ENCODE measurements at places on chromosomes 3 and 15.

- no peak for DNase-seq
Measured at GRCh38 chr3:168124791-168125190, 29.1 kb upstream of the GOLIM4 start.

- no peak for DNase-seq
Measured at GRCh38 chr15:96262549-96263489, 67.7 kb upstream of the NR2F2 start.

GRCh38 chr15:49458145-49458544 lies 35.1 kb downstream of the FGF7 start:
- DNase-seq, result no peak

DNA sequence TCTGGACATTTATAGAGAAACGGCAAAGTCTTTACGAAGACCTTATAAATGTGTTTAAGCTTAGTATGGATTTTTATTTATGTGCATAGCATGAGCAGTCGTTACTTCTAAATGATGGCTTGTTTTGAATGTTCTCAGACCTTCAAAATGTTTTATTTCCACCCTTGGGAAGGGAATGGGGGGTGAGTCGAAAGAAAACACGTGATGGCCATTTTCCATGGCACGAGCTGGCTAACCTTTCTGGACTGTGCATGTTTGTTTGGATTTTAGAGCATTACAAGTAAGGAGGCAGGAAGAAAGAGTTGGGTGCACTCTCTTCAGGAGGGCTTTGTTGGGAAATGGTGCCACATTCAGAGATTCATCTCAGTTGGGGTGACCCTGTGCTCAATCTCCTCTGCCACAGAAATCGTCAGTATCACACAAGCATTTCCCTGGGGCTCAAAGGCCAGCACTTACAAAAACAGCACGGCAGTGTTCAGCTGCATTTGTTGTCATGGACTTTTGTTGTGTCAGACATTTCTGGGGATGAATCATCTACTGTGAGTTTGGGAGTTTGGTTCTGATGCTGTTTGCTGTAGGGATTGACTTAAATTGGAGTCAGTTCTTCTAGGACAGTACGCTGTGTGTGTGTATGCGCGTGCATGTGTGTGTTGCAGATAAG lies 52.3 kb upstream of the ADAMTS9 start:
- no peak for DNase-seq

- DNase-seq, result no peak
Measured at GRCh38 chr3:10244009-10244408, 4.2 kb upstream of the TATDN2 start.

- no peak for DNase-seq
Measured at GRCh38 chr15:66232267-66232625, 21.3 kb downstream of the MEGF11 start.

DNA sequence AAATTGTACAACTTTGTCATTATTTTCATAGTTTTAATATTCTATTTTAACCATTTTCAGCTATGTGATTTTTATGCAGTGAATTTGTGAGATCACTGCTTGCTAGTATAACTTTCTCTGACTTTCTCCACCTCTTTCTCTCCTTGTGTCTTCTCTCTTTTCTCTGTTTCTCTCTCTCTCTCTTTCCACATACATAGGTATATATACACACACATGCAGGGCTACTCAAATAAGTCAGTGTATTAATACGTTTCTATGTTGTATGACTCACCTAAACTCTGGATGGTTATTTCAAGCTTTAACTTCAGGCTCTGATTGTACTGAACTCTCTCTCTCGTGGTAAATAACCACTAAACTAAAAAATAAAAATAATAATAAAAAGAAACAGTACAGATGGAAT lies 1389.3 kb upstream of the ALCAM start:
- no peak for DNase-seq

DNA sequence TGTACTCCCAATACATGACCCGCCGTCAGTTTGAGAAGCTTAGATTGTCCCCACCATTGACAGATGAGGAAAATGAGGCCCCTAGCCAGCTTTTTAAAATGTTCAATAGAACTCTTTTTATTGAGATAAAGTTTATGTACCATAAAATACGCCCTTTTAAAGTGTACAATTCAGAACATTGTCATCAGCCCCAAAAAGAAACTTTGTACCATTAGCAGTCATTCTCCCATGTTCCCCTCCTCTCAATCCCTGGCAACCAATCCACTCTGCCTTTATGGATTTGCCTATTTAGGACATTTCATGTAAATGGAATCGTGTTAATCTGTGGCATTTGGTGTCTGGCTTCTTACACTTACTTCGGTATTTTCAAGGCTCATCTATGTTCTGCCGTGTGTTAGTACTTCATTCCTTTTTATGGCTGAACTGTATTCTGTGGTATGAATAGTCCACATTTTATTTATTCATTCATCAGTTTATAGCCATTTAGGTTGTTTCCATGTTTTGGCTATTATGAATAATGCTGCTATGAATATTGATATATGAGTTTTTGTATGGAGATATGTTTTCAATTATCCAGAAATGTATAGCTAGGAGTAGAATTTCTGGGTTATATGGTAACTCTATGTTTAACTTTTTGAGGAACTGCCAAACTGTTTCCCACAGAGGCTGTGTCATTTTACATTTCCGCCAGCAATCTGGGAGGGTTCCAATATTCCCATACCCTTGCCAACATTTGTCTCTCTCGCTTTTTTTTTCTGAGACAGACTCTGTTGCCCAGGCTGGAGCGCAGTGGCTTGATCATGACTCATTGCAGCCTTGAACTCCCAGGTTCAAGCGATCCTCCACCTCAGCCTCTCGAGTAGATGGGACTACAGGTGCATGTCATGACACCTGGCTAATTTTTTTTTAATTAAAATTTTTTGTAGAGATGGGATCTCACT lies 15.3 kb upstream of the PTPN23 start:
- no peak for DNase-seq

GRCh38 chr3:122013448-122013925 lies 8.6 kb downstream of the ILDR1 start:
- DNase-seq, result no peak

GRCh38 chr15:27101982-27102381 lies 131.0 kb downstream of the GABRG3 start:
- no peak for DNase-seq

DNA sequence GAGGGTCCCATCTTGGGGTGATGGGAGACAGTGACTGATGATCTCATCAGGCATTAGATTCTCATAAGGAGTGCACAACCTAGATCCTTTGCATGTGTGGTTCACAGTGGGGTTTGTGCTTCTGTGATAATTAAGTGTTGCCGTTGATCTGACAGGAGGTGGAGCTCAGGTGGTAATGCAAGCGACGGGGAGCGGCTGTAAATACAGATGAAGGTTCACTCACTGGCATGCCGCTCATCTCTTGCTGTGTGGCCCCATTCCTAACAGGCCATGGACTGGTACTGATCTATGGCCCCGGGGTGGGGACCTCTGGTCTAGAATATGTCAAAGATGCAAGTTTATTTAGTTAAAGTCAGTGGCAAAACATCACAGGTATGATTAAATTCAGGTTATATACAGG lies 8.7 kb downstream of the MEF2A start:
- DNase-seq, result no peak

DNA sequence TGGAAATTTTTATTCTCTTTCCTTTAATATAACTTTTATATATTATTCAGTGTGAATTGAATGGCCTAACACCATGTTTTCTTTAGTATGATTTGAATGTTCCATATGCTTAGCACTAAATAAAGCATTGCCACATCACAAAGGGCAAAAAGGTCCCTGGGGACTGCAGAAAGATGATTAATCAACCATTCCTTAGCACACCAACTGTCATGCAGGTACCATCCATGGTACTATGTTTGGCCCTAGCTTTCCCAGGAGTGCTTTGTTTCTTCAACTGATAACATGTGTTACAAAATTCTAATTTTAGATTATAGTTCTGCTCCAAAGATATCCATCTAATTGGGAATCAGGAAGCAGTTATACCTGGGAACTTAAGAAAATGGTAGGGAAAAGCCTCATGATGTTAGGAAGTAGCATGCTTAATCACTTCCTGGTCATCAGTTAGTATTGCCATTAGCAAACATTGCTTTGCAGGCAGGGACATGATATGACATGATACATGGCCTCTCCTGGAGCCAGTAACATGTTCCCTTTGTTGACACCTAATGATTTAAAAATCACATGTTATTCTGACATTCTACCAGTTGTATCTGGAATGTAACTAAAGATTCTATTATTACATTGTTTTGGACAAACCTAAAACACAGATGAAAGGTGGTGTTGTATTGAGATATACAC lies 712.6 kb upstream of the GBE1 start:
- DNase-seq, result no peak

- no peak for DNase-seq
Measured at GRCh38 chr15:91021516-91022074, 799 bp downstream of the VPS33B start.

- DNase-seq, result no peak
Measured at GRCh38 chr3:117104381-117104780, 394.8 kb downstream of the TUSC7 start.

DNA sequence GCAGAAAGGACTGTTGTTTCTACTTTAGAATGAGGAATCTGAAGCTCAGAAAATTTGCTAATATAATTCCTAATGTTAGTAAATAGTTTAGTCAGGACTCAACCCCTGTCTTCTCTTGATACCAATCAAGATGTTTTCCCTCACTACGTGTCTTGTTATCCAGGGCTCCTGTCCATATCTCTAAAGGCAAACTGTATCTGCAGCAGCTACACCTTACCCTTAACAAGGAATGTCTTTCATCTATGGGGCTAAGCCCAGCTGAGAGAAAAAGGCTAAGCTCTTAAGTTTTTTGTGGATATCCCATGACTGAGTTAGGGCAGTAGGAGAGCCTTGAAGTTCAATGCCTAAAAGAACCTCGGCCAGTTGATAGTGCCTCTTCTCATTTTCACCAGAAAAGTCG lies 32.5 kb downstream of the RAB11A start:
- no peak for DNase-seq

DNA sequence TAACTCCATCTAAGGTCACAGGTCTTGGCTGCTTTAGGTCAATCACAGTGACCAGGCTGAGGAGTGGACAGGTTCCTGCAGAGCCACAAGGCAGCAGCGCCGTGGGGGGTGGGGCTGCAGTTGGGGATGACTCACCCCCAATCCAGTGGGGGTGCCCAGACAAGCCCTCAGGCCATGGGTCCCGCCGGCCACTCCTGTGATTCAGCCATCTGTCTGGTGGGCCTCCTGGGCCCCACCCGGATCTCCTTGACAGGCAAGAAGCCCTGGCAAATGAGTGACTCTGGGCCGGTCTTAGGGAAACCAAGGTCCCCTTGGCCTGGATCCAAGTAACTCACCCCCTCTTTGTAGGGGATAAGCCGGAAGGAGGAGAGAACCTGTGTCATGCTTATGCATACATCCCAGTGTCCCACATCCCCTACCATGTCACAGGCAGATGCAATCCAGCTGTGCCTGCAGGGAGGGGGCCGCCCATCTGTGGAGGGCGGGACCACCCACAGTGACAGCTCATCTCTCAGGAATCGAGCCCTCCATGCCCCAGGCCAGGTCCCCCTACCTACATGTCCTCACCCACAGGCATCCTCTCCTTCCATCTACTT lies 495 bp upstream of the COL7A1 start:
- DNase-seq, result peak; percentile 79

GRCh38 chr3:23304424-23304823 lies 101.3 kb downstream of the UBE2E2 start:
- no peak for DNase-seq

DNA sequence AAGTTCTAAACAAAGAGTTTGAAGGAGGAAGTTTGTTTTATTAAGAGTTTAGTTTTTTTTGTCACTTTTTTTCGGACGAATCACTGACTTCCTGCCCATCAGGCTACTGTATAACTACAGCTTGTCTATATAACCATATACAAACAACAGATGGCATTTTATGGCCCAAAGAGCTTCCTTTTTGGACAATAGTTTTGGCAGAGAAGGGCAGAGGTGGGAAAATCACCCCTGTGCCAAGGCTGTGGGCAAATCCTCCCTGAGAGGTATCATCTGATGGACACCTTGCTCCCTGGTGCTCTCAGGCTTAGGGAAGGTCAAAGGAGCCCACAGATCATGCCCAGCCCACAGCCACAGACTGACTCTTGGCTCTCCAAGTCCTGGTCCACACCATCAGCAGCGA lies 113.4 kb downstream of the OXNAD1 start:
- no peak for DNase-seq

DNA sequence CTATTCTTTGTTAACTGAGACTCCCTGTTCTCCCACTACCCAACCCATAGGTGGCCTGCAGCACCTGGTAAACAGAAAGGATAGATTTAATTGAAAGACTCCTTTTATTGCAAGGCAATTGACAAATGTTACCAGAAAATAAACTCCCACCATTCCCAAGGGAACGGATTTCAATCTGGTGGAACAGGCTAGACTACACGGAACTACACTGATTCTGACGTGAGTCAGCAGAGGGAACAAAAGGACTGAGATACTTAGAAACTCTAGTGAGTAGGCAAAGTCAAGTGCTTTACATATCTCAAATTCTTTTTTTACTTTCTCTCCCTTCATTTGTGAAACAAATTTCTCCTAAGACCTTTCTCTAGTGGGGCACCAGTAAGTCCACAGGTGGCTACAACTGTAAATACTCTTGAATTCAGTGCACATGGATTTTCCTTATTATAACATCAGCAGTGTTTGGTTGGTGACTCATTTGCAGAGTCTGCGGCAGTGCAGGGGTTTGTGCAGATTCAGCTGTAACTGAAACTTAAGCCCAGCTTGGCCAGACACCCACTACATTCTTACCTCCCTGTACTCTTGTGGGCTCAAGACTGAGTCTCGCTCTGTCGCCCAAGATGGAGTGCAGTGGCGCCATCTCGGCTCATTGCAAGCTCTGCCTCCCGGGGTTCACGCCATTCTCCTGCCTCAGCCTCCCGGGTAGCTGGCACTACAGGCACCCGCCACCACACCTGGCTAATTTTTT lies 34.3 kb upstream of the PLSCR2 start:
- DNase-seq, result no peak

DNA sequence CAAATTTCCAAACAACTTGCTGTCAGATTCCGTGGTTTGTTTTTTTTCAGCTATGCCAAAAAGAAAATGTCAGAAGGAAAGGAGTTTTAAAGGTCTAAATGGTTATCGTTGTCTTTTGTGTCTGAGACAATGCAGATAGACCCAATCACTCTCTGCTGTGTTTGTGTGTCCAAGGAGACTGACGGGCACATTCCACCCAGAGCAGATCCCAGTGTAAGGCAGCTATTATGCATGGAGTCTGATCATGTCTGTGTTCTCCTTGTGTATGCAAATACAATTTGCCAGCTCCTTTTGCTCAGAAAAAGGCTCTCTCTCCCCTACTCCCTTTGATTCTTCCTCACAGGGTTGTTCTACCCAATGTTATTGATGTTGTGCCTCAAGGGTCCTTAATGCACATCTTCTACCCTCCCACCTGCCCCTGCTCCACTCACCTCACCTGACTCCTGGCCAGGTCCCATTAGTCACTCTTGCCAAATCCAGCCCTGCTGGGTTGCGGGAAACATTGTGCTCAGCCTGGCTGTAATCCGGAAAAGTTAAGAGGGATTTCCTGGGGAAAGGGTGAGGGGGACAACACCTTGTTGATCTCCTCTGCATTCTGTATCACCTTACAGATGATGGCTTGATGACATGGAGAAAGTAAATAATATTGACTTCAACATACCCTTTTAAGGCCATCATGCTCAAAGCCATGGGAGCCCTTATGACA lies 61.0 kb downstream of the OTOL1 start:
- DNase-seq, result no peak

All from iPS-NIHi11 (cell line).